CD4-positive, alpha-beta T cell (primary cell): ENCODE measurements at places on chromosomes 2 and 18.
A peak's percentile ranks its signal among the peaks of the same experiment; 100 is the strongest.

GRCh38 chr2:32124660-32125059, 41.0 kb upstream of the SLC30A6 start:
- no peak for DNase-seq

DNA sequence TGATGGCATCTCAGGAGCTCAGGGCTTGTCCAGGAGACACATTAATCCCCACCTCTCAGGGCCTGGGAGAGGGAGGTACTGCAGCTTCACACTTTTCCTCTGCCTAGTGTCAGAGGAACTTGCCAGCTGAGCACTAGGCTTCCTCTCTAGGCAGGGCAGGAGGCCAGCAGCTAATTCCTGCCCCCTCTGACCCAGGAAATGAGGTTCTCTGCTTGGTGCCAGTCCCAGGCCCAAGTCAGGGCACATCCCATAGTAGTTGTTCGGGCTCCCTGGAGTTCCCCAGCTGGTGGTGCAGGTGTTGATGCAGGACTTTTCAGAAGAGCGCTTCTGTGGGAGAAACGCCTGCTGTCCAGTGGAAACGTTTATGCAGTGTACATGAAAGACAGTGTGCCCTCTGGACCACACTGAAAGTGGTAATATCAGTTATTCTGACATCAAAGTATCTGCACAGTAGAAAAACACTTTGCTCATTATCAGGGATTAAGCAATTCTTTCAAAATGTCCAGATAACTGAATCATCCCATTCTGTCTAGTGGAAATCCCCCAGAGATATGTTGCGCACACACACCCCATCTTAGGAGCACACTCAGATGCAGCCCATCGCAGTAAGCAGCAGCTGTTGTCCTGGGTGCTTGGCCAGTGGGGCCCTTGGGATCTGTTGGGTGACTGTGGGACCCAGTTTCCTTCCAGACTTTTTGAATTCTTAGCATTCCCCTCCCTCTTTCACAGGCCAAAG, 17.8 kb upstream of the SCLY start:
- no peak for DNase-seq

GRCh38 chr2:21423854-21424253, 300.1 kb downstream of the TDRD15 start:
- DNase-seq = no peak

GRCh38 chr2:29336341-29337241, 221.4 kb downstream of the CLIP4 start:
- DNase-seq = no peak

DNA sequence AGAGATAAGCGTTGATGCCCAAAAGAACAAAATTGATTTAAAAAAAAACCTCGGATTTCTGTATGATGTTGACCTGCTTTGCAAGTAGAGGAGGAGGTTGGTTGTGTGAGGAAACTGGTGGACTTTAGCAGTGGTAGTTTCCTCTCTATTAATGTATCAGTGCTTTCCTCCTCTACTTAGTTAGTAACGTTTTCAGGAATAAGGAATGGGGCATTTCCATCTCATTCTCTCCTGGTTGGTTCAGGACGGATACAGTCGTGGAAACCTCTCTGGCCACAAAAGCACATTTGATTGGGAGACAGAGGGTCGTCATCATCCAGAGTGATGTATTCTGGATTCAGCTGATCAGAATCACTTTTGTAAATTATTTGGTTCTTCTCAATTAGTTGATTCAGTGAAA, 1.5 kb downstream of the FHOD3 start:
- DNase-seq = no peak

DNA sequence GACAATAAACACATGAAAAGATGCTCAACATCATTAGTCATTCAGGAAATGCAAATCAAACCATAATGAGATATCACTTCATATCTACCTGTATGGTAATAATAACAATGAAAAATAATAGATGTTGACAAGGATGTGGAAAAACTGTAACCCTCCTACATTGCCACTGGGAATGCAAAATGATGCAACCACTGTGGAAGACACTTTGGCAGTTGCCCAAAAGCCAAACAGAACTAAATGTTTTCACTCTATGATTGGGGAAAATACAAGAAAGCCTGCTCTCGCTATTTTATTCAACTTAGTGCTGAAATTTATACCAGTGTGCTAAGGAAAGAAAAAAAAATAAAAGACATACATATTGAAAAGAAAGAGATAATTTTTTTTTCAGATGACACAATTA, 934.5 kb downstream of the CNTNAP5 start:
- DNase-seq = no peak

GRCh38 chr18:644395-645004, 13.0 kb upstream of the TYMS start:
- DNase-seq = no peak

DNA sequence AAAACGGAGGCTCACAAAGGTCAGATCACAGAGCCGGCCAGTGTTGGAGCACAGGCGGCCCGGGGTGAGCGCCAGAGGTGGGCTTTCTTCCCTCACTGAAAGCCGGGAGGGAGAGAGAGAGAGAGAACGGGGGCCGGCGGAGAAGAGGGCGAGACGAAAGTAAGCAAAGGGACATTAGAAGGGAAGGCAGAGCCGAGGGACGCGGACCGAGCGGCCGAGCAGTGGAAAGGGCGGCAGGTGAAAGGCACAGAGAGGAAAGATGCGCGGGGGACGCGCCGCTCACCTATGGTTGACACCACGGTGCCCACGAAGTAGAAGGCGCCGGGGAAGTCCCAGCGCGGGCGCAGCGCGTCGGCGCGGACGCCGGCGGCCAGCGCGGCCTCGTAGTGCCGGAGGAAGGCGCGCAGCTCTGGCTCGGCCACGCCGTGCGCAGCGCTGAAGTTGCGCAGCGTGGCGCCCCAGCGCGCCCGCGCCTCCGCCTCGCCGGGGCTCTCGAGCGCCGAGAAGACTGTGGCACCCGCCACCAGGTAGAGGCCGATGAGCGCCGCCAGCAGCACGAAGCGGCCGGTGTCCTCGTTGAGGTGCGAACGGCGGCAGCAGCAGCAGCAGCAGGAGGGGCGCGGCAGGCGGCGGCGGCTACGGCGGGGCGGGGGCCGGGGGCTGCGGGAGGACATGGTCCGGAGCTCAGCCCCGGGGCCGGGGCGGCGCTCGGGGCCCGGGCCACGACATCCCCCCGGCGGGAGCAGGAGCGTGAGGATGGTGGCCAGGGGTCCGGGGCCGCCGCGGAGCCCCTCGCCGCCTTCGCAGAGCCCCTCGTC, 166.9 kb downstream of the MSH2 start:
- no peak for DNase-seq

DNA sequence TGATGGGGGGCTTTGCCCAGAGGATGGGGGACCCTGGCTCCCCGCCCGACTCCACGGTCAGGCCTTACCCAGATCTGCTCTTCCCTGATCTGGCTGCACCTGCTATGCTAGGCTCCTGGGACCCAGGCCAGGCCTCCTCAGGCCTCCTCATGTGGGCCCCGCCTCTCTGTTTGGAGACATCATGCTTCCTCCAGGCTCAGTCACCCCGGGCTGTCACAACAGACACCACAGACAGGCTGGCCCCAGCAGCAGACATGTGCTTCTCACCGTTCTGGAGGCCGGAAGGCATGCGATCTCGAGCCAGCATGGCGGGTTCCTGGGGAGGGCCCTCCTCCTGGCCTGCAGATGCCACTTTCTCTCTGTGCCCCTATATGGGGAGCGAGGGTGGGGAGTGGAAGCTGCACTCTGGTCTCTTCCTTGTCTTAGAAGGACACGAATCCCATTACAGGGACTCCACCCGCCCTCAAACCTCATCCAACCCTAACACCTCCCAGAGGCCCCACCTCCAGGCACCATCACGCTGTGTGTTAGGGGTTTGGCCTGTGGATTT, 10.8 kb upstream of the NEU4 start:
- peak; percentile 4 for DNase-seq

- DNase-seq = no peak
These were observed 12.3 kb upstream of the PTMA start for GRCh38 chr2:231696004-231696367.

GRCh38 chr2:202831242-202832220, 40.0 kb downstream of the ICA1L start:
- peak; percentile 12 for DNase-seq

GRCh38 chr18:70335892-70336726, 47.3 kb downstream of the SOCS6 start:
- no peak for DNase-seq

DNA sequence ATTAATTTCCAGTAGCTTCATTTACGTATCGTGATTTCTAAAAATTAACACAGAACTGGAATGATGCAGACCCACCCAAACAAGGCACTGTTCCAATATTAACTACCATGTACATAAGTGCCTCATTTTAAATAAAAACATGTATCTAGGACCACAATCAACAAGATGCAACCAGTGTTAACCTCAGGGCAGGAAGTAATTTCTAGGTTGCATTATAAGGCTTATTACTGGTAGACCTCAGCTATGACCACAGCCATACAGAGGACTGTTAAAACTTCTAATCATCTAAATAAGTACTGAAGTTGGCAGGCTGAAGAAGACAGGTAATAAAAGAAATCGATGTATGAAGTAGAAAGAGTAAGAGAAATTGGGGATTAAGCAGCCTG, 262.9 kb downstream of the HDAC4 start:
- no peak for DNase-seq

GRCh38 chr2:131076707-131077106, 16.6 kb downstream of the FAM168B start:
- no peak for DNase-seq

DNA sequence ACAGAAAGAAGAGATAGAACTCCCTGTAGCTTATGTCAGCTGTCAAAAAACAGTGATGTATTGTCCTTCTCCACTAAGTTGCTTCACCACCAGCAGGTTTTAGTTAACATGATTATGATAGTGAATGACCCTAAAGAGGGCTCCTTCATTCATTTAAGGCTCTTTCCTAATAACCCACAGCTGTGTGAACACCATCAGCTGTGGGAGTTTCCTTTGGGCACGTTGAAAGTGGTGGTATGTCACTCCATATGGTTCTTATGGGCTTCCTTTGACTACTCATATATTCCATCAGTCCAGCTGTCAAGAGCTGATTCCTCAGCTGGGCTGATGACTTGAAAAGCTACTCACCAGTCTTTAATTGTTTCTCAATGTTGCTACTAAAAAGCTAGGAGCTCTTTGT, 210.3 kb downstream of the UBE2E3 start:
- DNase-seq = no peak

- DNase-seq = no peak
These were observed 230.9 kb upstream of the SLC14A2 start for GRCh38 chr18:45384137-45384961.

DNA sequence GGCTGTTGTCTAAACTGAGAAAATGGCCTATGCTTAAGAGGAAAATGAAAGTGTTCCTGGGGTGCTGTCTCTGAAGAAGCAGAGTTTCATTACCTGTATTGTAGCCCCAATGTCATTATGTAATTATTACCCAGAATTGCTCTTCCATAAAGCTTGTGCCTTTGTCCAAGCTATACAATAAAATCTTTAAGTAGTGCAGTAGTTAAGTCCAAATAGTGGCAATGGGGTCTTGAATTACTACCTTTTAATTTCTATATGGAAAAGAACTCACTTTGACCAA, 13.8 kb upstream of the ALLC start:
- no peak for DNase-seq

DNA sequence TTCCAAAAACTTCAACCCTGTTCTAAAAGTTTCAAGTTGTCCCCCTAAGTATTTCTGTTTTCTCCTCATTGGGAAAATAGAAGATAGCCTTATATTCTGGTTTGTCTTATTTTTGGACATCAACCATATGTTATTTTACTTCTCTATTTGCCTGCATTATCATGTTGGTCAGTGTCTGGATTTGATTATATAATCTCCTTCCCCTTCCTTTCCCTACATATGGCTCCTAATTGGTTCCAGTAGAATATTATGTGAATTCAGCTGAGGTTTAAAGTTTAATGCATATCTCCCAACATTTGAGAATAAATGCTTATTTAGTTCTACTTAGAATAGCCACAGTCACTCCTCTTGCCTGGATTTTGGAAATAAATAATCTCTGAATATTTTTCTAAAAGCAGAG, 66.9 kb downstream of the OXER1 start:
- no peak for DNase-seq
